Activated T-helper 1 cell treated with Interleukin-2 at 50 U/mL for 16 hours (primary cell): ENCODE measurements at places on chromosomes 2 and 18.

DNA sequence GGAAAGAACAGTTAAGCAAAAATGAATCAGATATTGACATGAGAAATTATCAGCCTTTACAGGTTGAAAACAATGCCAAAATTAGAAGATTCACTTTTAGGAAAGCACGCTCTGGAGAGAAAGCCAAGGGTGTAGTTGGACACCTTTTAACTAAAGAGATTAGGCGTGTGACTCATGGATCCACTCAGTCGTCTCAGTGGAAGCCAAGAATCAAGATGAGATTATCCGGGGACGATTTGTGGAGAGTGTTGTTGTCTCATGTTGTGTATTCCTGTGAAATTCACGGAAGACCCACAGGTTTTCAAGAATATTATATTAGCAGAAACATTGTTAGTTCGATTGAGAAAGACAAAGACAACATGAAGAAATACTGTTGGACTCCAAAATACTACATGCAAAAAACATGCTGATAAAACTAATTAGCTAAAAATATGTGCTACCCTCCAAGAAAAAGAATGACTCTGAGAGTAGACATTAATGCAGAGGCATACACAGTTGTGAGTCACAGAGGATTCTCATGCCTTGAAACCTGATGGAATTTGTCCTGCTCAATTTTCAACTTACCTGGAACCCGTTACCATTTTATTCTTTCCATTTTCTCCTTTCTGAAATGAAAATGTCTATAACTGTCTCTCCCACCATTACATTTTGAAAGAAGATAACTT lies 192.1 kb upstream of the RND3 start:
- no peak for DNase-seq

DNA sequence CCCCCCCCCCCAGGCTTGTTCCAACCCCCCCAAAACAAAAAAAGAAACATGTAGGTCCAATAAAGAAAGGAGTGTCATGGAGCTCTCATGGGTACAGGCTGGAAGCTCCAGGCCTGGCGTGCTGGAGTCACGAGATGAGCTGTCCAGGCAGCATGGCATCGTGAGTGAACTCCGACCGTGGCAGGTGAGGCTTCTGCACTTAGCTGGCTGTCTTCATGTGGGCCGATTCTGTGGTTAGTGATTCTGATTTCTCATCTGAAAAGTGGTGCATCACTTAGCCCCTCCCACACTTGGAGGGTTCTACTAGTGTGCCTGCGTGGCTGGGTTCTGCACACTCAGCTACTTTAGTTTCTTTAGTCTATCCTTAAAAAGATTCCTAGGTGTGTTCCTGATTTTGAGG lies 126.4 kb upstream of the MGAT5 start:
- no peak for DNase-seq

- no peak for DNase-seq
Measured at GRCh38 chr2:88161446-88162244, 8.5 kb upstream of the THNSL2 start.

GRCh38 chr18:58351776-58352175 lies 277.1 kb downstream of the ALPK2 start:
- DNase-seq = no peak

DNA sequence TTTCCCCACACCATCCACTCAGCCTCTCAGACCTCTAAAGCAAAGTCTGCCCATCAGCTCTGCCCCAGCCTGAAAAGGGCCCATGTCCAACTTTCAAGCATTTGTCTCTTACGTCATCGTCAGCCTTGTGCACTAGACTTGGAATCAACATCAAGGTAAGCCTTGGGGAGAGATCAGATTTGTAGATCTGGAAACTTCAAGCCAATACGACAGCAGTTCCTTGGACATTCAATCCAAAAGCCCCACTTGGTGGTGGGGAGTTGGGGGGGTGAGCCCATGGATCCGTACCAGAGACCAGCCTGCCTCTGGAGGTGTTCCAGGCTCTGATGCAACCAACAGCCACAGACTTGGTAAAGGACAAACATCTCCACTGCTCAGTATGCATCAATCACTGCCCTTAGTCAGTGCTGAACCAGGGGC lies 206.8 kb upstream of the MEIS1 start:
- DNase-seq = no peak

DNA sequence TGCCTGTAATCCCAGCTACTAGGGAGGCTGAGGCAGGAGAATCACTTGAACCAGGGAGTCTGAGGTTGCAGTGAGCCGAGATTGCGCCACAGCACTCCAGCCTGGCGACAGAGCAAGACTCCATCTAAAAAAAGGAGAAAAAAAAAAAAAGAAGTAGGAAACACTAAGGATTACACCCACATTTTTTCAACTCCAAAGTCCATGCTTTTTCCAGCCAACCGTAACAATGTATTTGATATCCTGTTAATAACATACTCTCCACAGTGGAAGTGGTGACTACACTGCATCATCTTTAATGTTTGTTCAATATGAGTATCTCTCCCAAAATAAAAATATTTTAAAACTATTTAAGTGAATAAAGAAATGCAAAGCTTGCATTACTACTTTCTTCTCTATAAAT lies 481.6 kb upstream of the ACVR2A start:
- DNase-seq = no peak

- DNase-seq = no peak
Measured at GRCh38 chr2:204005940-204006721, 69.6 kb downstream of the ICOS start.

DNA sequence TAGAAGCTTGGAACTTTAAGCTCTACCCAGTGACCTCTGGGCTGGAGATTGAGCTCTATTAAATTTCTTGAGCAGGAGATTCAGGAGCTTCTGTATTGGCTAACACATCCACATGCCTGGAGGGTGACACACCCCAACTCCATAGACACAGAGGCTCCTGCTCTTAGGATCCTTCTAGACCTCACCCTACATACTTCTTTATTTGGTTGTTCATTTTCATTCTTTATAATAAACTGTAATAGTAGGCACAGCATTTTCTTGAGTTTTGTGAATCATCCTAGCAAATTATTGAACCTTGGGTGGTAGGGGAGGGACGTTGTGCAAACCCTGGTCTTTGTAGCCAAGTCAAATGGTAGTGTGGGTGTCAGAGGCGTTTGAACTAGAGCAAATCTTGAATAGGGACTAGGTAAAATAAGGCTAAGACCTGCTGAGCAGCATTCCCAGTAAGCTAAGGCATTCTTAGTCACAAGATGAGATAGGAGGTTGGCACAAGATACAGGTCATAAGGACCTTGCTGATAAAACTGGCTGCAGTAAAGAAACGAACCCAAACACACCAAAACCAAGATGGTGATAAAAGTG lies 323.8 kb upstream of the GALNT5 start:
- no peak for DNase-seq

DNA sequence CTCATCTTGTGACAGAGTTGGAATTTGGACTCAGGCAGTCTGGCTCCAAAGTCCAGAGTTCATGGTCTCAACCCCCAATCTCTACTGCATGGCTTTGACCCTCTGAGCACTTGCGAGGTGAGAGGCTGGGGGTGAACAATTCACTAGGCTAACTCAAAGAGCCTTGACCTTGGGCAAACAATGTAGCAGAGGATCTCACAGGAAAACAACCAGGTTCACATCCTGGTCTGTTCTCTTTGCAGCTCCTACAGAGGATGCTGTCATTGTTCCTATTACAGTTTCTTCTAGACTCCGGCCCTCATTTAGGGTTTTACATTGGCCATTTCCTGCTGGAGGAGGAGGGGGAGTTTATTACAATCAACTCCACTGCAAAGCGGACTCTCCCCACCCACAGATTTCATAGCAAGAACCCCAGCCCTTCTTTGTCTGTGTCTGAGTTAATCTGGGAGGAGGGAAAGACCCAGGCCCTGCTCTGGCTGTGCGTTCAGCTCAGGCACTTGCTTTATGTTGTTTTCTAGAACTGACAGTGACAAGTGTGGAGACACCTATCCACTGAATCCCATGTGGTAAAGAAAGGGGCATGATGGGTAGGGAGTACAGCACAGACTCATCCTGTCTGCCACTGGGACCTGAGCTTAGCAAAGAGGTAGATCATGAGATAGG lies 101.6 kb downstream of the LBH start:
- no peak for DNase-seq

- no peak for DNase-seq
Measured at GRCh38 chr2:66700677-66701066, 265.7 kb downstream of the MEIS1 start.

- DNase-seq = no peak
Measured at GRCh38 chr2:233373316-233373715, 19.0 kb downstream of the DGKD start.

DNA sequence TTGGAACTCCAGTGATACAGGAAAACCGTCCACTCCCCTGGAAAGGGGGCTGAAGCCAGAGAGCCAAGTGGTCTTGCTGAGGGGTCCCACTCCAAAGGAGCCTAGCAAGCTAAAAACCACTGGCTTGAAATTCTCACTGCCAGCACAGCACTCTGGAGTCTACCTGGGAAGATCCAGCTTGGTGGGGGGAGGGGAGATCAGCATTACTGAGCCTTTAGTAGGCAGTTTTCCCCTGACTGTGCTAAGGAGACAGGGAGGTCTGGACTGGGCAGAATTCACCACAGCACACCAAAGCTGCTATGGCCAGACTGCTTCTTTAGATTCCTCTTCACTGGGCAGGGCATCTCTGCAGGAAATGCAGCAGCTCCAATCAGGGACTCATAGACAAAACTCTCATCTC lies 510.7 kb upstream of the LRRTM1 start:
- DNase-seq = no peak

DNA sequence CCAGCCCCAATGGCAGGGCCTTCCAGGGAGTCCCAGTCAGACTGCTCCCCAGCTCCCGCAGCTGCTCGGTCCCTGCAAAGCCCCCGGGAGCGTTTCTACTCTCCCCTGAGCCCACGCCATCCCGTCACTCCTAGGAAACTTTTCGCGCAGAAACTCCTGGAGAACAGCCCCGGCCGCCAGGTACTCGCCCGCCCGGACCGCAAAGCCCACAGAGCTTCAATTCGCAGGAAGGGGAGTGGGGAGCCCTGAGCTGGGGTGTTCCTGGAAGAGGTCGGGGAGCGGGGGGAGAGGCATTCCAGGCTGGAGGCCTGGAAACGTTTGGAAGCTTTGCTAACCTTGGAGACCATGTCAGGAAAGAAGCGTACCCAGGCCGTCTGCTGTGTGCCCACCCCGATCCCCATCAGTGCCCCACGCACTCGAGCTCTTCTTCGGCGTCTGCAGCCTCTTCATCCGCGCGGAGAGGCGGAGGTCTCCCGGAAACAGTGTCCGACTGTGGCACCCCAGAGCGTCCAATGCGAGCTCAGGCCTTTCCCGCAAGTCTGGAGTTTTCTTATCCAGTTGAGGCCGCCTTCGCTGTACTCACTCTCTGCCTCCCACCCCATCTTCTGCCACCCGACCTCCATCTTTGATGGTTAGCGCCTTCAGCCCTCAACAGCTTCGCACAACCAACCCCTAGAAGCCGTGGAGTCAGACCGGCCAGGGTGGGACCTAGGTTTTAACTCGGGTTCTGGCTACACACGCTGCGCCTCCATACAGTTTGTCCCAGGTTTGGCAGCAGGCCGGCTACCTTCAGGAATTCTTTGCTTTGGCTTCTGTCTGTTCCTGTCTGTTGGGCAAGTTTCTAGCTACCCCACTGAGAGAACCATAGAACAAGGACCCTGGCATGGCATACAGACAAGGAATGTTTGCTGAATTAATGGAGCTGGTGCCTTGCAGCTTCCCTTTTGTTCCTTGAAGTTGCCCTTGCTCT lies 3.7 kb downstream of the PCGF1 start:
- no peak for DNase-seq

- no peak for DNase-seq
Measured at GRCh38 chr2:206989311-206989710, 50.0 kb downstream of the CPO start.

DNA sequence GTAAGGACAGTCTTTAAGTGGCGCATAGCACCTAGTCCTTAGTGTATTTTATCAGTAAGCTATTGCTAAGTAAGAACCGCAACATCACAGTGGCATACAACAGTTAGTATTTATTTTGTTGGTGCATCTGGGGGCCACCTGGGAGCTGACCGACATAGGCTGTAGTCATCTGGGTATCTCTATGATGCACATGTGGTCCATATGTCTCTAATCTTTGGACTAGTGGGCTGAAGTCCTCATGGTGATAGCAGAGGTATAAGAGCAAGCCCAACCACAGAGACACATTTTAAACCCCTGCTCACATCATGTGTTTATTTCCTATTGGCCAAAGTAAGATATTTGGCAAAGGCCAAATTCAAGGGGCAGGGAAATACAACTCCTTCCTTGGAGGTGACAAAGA lies 2.9 kb downstream of the CAMKMT start:
- no peak for DNase-seq

GRCh38 chr2:237475704-237476141 lies 11.3 kb upstream of the MLPH start:
- DNase-seq = no peak

DNA sequence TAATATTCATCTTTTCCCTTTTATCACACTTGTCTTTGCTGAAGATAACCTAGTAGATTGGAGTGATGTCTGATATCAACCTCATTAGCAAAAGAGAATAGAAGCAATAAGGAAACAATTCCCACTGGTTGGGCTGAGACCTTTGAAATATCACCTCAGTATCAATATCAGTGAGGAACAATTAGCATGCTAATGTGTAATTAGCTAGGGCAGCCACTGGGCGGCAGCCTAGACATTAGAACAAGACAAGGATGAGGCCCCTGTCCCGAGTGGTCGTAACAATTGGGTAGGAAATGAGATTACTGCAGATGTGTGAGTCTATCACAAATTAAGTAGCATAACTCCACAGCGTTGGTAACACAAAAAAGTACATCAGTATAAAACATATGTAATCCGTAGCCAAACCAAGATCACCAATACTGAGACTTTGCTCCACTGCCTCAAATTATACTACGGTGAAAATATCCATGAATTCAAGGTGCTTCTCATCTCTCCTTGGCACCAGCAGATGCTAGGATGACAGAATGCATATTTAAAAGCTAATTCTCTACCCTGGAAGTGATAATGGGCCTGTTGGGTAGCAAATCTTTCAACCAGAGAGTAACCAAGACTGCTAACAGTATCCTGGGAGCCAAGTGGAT lies 99.1 kb downstream of the ALPK2 start:
- peak; percentile 33 for DNase-seq

GRCh38 chr2:6602471-6602870 lies 263.2 kb downstream of the CMPK2 start:
- DNase-seq = no peak

DNA sequence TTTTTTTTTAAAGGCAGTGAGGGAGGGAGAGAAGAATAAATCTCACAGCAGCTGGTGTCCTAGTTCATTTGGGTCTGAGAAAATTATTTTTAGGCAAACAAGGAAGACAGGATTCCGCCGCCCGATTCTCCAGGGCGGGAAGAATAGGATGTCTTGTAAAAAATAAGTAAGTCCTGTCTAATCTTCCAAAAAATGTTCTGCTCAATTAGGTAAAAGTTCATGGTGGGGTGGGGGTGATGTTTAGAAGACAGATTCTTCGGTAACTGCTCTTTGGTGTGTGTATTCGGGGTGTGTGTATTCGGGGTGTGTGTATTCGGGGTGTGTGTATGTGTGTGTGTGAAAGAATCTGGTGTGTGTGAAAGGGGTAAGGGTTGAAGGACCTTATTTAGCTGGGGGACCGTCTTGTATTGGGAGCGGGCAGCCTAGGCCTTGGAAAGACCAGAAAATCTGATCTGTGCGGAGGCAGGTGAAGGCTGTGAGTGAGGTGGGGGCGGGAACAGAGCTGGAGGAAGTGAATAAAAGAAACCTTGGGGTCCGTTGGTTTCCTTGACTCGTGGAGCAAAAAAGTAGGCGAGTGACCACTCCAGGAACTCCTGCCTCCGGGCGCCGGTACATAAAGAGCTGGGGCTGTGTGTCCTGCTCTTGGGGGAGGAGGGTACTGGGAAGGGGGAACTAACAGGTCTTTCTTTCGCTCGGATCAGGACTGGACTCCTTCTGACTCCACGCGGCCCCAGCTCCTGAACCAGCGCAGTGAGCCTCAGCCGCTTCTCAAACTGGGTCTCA lies 4.4 kb upstream of the PAX3 start:
- DNase-seq = no peak

GRCh38 chr2:65046633-65047407 lies 9.4 kb upstream of the CEP68 start:
- no peak for DNase-seq
